ENCODE measurements at places on chromosomes 5 and 9. TPM values are rescaled to one million over a fixed set of nuclear protein-coding genes. Genes with fewer than 3 reads are reported as not detected.

- DNase-seq, result no peak
Observed at GRCh38 chr9:110364451-110364850, 26.8 kb upstream of the TXNDC8 start.

GRCh38 chr9:87016681-87017080 lies 69.4 kb upstream of the GAS1 start:
- no peak for DNase-seq

DNA sequence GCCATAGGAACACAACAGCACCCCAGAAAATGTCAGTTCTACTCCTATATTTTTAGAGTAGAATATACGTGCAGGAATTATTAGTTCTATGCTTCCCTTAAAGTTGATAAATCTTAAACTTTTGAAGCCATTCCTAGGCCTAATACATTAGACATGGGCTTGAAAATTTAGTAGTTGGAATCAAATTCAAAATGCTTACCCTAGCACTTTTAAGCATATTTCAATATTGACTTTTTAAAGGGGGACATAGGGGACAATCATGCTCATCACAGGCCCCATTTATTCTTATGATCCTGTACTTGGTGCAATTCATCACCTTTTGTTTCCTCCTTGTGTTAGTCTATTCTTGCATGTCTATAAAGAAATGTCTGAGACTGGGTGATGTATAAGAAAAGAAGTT lies 129.0 kb downstream of the FAM174A start:
- DNase-seq, result no peak

DNA sequence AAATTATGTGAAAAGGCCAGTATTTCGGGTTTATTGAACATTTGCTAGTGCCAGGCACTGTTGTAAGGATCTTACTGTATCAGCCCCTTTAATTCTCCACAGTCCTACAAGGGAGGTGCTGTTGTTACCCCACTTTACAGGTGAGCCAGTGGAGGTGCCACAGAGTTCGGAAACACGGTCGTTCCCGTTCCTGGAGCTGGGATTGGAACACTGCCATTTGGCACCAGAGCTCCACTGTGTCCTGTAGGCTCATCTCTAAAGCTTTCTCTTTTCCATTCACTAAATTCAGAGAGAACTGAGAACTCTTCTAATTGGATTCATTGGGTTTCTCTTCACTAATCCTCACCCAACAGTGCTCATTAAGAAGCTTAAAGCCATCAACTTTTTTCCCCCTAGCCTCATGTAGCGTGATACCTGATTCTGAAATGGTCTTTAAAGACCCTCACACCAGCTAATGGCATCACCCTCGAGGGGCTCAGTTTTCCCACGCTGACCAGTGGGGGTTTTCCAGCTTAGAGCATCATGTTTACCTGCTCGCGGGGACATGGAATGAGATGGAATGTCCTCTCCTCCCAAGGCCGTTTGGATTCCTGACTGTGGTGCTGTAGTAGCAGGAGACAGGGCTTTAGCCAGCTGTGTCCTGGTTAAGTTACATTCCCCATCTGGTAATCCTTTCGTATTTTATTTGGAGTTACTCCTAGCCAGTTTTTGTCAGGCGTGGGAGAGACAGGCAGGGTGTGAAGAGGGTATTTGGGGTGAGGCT lies 5.8 kb downstream of the ERGIC1 start:
- no peak for DNase-seq

- DNase-seq, result no peak
Observed at GRCh38 chr9:90141723-90142122, 500.9 kb downstream of the DIRAS2 start.

GRCh38 chr5:177446200-177447065 lies at the start of gene PRR7:
PRR7 (plus strand) TSS chr5:177446814; CDS start chr5:177455068, 8,254 bp downstream.
- DNase-seq, result peak; percentile 90

GRCh38 chr5:78811866-78812265 lies 163.3 kb upstream of the LHFPL2 start:
- DNase-seq, result no peak

GRCh38 chr5:6378766-6379103 lies 388 bp upstream of the MED10 start:
- DNase-seq, result no peak

- no peak for DNase-seq
Observed at GRCh38 chr5:92552206-92553160, 1028.5 kb downstream of the NR2F1-AS1 start.

DNA sequence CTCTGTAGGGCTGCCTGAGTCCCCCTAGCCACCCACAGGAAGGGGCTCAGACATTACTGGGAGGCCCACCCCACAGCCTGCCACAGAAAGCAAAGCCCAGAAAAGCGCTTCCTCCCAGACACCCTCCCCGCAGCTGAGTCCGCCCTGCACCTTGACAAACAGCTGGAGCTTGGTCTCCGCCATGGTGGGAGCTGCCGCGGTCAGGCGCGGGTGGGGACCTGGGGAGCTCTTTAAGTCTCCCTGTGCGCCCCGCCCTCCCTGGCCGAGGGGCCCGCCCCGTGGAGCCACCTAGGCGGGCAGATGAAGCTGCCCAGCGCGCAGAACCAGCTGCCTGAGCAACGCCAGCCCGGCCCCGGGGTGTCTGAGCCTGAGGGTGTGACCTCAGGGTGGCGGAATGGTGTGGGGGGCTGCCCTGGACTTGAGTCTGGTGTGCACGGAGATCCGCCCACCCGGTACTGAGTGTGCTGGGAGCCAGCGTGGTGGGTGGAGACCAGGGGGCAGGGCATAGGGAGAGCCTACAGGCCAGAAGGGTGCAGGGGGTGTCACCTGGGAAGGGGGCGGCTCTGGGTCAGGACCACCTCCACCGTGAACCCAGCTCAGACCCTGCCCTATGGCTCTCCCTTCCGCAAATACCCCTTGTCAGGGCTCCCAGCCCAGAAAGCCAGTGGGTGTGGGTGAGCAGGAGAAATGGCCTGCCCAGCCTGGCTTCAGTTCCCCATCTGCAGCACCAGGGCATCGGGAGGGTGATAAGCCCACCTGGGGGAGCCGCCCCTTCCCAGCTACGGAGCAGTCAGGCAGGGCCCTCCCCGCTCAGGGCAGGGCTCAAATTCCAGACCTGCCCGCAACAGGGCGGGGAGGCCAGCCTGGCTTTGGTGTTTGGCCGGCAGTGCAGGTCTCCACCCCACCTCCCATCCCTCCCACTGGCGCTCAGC lies at the start of gene CLIC3:
Gene CLIC3 (minus strand): TSS at position 208 of the 932 bp plus-strand sequence. CDS start 25 bp downstream, at position 183.
- no peak for DNase-seq

DNA sequence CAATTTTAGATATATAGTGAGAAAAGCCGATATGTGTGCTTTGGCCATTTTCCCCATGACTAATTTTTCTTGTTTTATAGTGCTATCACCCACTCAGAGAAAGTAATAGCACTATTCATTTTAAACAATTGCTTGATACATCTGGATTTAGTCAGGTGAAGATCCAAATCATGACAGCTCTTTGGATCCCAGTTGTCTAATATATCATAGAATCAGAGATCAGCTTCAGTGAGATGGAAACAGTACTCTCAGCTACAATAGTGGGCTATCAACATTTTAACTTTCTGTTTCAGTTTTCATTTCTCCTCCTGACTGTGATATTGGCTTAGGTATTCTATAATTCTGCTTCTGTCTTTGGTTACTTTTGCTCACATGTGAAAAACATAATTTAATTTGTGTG lies 38.7 kb downstream of the VCAN start:
- no peak for DNase-seq

- no peak for DNase-seq
Observed at GRCh38 chr9:85594316-85594715, 147.4 kb downstream of the AGTPBP1 start.

DNA sequence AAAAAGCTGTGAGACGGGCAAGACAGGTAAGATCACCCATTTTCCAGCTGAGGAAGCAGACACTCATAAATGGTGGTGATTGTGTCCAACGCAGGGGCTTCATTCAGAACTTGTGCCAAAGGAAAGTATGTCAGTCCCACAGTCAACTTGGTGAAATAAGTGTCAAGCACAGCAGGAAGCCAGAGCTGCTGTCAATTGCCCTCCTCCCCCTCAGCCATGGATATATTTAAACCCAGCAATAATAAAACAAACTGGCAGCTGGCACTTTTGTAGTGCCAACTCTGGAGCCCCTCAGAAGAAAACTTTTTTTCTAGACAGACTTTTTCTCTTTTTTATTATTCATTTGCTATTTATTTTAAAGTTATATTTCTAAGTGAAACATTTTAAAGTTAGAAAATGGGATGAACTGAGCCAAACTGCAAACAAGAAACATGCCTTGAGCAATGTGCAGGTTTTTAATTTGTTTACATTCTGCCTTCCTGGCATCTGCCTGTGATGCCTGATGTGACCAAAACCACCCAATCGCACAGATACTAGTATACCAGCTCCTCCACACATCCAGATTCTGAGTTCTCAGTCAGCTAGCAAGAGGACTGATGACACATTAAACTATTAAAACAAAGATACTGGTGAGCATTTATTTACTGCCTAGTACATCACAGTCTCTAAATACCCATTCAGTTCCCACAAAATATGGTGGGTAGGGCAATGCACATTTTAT lies 17.0 kb downstream of the DMAC1 start:
- no peak for DNase-seq

DNA sequence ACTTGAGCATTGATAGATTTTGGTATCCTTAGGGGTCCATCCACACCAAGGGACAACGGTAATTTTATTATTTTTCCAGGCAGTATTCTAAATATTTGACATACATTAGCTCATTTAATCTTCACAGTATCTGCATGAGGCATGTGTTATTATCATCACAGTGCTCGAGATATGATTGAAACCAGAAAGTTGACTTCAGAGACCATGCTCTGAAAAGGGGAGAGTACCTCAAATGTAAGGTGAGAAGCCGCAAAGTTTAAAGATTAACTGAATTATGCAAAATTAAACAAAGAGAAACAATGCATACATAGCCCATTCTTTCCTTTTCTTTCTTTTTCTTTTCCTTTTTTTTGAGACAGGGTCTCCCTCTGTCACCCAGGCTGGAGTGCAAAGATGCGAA lies 104.1 kb downstream of the SLC25A46 start:
- no peak for DNase-seq

Gene SNCB
- total RNA-seq, result not detected

Gene ACSL6
- 0.32 TPM for total RNA-seq

Gene CXCL14
- total RNA-seq, result 52.6 TPM

Gene GABRB2
- 0.93 TPM for total RNA-seq

Gene SLC25A2
- 0.46 TPM for total RNA-seq

Gene GBA2
- 50.1 TPM for total RNA-seq

Gene DAB2
- total RNA-seq, result 133 TPM
